Smooth muscle cell of the coronary artery (primary cell): ENCODE measurements at places on chromosomes 3 and 15. TPM values are rescaled to one million over a fixed set of nuclear protein-coding genes. Genes with fewer than 3 reads are reported as not detected.

The CILP gene
- total RNA-seq, result under 0.01 and 6.0 TPM in 2 replicates

The FEM1B gene
- total RNA-seq, result 35.0 and 106 TPM in 2 replicates

The ZBTB38 gene
- total RNA-seq, result 95.8 and 119 TPM in 2 replicates

The OR5K2 gene
- total RNA-seq, result not detected in 2 replicates

The TIGIT gene
- not detected in 2 replicates for total RNA-seq

The GOLGA8A gene
- total RNA-seq, result 9.9 and 11.3 TPM in 2 replicates

The MEGF11 gene
- not detected in 2 replicates for total RNA-seq

The SH2D7 gene
- total RNA-seq, result not detected in 2 replicates

The TMEM207 gene
- not detected in 2 replicates for total RNA-seq

The FSIP1 gene
- 0.98 and 1.2 TPM in 2 replicates for total RNA-seq

The CEMIP gene
- total RNA-seq, result 106 and 955 TPM in 2 replicates

The SNTN gene
- not detected in 2 replicates for total RNA-seq

The LAMB2 gene
- 460 and 630 TPM in 2 replicates for total RNA-seq

The PLA2G4D gene
- total RNA-seq, result not detected in 2 replicates

The SLC28A1 gene
- not detected in 2 replicates for total RNA-seq

The TNFAIP8L3 gene
- total RNA-seq, result 10.2 and 16.5 TPM in 2 replicates

The VILL gene
- 5.6 and 8.9 TPM in 2 replicates for total RNA-seq

The SUCNR1 gene
- total RNA-seq, result 2.2 TPM in 1 of 2 replicates, not detected in the other

The GP5 gene
- 0.83 TPM in 1 of 2 replicates, not detected in the other for total RNA-seq

The UBAP1L gene
- 0.53 and 0.94 TPM in 2 replicates for total RNA-seq

The CYP8B1 gene
- total RNA-seq, result not detected in 2 replicates

The CX3CR1 gene
- under 0.01 TPM in 1 of 2 replicates, not detected in the other for total RNA-seq

The CD276 gene
- 85.0 and 183 TPM in 2 replicates for total RNA-seq
